ENCODE measurements at places on chromosomes 4 and X.

GRCh38 chr4:52051615-52052474 lies 741 bp downstream of the SPATA18 start:
- peak; percentile 78 for DNase-seq

DNA sequence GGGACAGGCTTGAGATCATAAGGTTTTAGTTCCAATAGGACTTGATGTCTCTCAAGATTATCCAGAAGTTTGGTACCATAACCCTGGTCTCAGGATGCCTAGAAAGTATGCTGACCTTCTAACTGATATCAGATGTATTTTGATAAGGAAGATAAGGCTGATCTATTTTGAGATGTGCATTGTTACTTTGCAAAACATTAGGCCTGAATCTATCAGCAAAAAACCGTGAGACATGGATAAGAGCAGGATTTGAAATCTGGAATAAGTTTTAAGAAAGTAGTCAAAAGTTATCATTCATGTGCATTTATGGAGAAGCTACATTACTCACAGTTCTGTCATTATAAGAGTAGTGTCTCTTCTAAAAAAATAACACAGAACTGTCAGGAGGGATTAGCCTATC lies 467.1 kb upstream of the HS3ST1 start:
- no peak for DNase-seq

- no peak for DNase-seq
These were observed 996.9 kb upstream of the GRIA3 start for GRCh38 chrX:122187069-122187713.

- no peak for DNase-seq
These were observed 1.8 kb downstream of the PCSK1N start for GRCh38 chrX:48833542-48834138.

GRCh38 chr4:109052821-109053220 lies 249.6 kb downstream of the COL25A1 start:
- no peak for DNase-seq

DNA sequence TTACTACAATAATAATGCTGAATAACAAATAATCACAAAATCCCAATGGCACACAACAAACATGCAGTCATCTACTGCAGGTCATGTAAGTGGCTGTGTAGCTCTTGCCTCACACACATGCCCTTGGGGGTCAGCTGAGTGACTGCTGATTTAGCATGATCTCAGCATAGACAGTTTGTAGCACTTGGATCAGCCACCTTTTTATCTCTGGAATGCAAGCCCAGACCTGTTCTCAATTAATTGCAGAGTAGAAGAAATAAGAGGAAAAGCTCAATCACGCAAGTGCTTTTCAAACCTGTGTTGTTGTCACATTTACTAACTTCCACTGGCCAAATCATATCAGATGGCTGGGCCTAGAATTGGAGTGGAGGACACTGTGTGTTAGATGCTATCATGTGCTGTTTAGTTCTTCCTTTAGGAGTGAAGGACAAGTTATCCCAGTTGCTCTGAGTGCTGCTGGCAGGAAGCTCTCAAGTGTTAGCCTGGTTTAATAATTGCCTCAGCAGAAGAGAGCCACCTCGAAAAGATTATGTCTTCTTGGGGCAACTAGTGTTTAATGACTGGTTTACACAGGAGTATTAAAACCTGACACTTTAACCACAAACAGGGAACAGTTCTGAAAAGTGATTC lies 128.3 kb upstream of the EPHA5 start:
- no peak for DNase-seq

- DNase-seq = no peak
These were observed 13.9 kb upstream of the PPEF2 start for GRCh38 chr4:75916091-75916661.

DNA sequence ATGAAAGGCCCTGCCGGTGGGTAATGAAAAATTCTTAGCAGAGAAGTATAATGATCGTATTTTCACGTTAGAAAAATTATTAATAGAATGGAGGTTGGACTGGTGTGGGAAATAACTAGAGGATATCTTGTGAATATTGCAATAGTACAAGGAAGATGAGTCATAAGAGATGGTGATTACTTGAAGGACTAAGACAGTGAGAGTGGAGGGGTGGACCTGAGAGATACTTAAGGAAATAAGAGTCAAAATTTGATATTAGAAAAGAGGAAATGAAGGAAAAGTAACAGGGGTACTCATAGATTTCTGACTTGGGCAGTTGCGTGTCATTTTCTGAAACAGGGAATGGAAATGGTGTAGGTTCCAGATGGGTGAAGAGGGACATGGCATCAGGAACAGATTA lies 1.7 kb upstream of the USP53 start:
- DNase-seq = no peak

GRCh38 chr4:114653675-114654074 lies 55.1 kb downstream of the UGT8 start:
- DNase-seq = no peak

GRCh38 chr4:17013382-17014006 lies 115.0 kb upstream of the LDB2 start:
- no peak for DNase-seq

DNA sequence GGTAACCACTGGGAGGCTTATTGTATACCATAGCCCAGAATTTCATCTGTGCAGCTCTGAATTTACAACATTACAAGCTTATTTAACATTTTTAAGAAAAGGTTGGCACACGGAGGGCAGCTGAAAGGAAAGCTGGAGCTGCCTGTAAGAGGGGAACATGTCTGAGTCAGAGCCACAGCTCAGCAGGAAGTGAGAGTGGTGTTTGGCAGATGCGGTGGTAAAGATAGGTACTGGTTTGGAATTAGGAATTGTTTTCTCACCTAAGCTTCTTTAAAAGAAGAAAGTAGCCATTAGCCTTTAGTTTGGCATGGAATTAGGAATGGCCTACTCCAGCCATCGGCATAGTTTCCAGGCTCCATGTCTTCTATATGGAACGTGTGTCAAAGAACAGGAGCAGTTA lies 172.5 kb upstream of the ANXA3 start:
- no peak for DNase-seq

DNA sequence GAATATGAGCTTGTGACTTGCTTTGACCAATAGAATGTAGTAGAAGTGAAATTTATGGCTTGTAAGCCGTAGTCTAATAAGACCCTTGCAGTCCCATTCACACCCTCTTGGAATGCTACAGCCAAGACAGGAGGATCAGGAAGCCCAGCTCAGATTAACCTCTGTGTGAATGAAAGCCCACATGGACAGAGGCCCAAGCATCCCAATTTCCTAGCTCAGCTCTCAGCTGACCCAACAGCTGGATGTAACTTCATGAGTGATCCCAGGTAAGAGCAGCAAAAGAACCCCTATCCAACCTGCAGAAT lies 12.8 kb upstream of the PPM1K start:
- DNase-seq = no peak

- DNase-seq = no peak
These were observed 53.9 kb downstream of the FAT1 start for GRCh38 chr4:186669735-186670134.

DNA sequence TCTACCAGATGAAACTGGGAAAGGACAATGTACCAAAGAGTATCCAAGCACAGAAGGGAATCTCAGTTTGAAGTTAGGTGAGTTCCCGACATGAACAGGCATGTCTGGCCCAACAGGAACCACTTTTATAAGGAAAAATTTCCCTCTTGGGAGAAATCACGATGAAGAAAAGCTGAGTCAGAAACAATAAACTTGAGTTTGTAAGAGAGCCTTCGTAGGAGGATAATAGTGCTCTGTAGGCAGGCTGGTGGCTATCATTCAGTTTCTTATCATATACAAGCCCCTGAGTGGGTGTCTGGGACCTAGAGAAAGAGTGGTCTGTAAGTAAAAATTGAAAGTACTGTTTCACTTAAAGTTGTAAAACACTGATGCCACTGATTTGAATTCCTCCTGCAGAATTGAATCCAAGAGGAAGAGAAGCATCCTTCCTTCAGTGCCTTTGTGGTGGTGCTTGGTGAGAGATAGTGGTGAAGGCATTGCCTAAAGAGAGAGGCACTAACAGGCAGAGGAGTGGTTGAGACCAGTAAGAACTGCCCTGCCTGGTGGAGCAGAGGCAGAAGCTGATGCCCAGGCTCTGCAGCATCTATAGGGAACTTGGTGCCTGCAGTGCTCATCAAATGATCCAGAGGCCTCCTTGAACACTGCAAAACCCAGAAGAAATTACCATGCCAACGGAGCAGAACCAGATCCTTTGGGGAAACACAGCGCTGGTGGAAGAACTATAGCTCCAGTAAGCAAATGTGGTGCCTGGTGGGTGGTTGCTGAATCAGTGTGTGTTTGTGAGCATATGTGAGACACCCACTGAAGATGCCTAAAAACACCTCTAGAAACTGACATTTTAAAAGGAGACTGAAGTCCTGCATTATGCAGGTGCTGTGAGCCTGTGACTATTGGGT lies 31.7 kb upstream of the METAP1 start:
- no peak for DNase-seq

GRCh38 chr4:165927366-165927765 lies 54.3 kb downstream of the TLL1 start:
- DNase-seq = no peak

DNA sequence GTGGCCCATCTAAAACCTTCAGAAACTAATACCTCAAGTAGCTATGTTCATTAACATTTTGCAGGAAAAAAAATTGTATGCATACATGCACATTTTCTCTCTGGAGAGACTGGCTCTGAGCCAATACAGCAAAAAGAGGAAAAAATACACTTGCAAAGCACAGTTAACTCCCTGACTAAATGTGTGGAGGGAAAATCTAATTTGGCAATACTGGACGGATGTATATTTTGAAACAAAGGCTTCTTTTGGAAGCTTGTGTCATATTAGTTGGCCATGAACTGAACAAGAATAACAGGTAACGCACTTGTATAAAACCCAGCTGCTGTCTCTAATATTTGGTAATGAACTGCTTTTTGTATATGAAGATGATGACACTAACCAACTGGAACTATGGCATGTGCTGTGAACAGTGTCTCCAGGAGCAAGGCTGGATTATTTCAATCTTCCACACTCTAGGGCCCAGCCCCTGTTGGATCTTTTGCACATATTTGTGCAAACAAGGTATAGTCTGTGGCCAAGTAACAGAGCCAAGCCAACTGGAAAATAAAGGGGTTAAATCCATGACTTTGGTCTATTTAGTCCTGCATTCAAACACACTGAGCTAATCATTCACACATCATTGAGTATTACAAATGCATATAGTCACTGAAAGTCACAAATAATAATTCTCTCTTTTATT lies 67.9 kb upstream of the NRK start:
- no peak for DNase-seq

GRCh38 chr4:180060159-180060889 lies 2182.9 kb upstream of the TENM3 start:
- DNase-seq = no peak

GRCh38 chr4:133997436-133997835 lies 204.2 kb downstream of the PABPC4L start:
- no peak for DNase-seq

DNA sequence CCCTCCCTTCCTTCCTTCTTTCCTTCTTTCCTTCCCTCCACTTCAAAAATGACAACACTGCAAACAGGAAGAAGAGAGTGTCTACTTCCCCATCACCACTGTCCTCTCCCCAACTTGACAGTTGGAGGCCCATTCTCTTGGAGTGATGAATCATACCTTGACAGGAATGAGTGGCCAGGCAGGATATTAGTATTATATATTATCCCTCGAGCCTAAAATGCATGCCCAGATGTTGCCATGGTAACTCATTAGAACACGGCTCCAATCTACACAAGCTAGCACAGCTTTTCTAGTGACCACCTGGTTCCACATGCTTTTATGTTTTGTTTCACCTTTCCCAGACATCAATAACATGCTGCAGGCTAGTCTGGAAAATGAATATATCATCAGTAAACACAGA lies 71.3 kb upstream of the LHFPL1 start:
- DNase-seq = no peak

GRCh38 chr4:169573889-169574288 lies 38.5 kb downstream of the NEK1 start:
- DNase-seq = no peak

DNA sequence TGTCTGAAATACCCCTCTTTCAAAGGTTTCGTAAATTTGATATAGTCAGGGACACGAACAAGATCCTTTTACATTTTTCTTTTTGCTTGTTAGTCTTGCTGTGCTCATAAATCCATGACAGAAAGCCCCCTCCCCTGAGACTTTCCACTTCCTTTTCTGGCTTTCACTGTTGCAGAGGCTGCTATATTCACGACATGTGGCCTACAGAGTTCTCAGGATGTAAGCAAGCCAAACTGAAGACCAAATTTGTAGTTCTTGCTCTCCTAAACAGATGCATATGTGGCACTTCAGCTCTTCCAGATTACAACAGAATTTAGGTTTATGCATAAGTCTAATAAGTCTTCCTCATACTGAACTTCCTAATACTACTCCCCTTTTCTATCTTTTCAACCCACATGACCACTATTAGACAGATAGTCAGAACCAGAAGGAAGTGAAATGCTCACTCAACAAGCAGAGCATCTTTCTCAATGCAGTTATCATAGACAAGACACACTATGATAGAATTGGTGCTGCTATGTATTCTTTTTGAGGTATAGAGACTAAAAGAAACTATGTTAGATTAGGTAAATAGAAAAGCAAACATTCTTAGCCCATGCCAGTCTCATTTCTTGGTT lies 15.0 kb downstream of the BTK start:
- DNase-seq = no peak

GRCh38 chrX:74419864-74420195 lies 1.5 kb upstream of the SLC16A2 start:
- peak; percentile 49 for DNase-seq

DNA sequence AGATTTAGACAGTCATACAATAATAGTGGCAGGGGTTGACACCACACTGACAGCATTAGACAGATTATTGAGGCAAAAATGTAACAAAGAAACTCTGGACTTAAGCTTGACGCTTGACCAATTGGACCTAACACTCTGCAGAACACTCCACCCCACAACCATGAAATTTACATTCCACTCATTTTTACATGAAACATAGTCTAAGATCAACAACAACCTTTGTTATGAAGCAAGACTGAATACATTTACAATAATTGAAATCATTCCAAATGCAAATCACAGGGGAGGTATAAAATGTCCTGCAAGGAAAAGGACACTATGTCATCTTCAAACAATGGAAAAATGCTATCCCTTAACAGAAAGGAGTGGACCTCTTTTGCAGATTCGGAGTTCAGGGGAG lies 4.9 kb upstream of the UGT2B10 start:
- DNase-seq = no peak
